ENCODE measurements at places on chromosomes 4 and X.

DNA sequence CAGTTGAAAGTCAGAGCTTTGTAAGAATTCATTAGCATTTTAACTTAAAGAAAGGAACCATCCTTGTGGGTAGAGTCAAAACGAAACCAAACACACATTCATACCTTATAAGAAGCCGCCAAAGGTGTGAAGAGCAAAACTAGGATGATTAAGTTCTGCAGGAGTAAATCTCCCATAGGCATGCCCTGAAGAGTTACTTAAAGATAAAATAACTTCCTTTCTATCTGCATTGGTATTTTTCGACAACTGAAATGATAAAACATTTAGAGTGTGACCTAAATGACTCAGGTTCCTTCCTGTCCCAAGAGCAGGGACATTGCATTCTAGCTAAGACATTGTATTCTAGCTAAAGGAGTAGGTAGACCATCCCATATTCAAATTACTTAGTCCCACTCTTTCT lies 75.3 kb downstream of the BCOR start:
- no peak for DNase-seq

DNA sequence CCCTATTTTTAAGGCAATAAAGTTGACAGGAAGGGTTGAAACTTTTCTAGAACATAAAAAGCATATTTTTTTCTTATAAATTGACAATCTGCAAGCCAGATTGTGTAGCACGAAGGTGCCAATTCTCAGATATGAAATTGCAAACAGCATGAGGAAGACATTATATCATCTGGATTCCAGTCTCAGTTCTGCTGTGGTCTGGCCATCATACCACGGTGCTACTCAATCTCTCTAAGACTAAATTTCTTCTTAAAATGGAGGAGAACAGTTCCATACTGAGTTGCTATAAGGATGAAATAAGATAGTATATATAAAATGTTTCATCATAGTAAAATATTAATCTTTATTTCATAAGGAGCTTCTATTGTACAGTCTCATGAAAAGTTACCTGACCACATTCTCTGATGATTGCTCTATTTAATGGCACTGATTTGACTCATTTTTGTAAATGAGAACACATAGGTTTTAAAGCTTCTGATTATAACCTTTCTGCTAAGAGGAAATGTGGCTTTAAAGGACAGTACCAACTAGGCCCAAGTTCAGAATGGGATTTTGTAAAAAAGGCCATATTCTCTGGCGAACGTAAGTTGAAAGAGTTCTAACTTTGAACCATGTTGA lies 127.9 kb downstream of the SHROOM3 start:
- no peak for DNase-seq

DNA sequence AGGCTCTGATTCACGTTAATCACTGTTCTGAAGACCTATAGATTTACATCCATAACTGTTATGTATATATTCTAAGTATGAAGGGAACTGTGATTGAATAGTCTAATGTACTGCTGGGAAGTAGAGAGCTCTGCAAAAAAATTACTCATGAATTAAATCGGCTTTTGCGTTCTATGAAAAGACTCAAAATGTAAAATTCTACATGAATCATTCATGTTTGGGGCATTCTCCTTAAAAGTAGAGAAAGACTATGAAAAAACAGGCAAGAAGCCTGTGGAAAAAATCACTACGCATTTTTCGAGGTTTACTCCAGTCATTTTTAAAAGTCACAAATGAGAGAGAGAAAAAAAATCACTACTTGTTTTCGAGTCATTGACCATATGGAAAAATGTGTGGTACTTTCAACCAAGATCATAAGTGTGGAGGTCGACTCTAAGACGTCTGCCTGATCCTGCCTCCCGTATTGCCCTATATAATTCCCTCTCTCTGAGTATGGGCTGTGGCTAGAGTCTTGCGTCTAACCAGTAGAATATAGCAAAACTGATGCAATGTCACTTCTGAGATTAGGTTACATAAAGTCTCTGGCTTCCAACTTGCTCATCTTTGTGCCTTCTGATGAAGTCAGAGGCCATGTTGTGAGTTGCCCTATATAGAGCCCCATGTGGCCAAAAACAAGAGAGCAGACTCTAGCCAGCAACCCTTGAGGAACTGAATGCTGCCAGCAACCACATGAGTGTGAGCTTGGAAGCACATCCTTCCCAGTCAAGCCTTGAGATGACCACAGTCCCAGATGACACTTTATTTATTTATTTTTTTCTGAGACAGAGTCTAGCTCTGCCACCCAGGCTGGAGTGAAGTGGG lies 32.1 kb upstream of the VEGFD start:
- peak; percentile 29 for DNase-seq

DNA sequence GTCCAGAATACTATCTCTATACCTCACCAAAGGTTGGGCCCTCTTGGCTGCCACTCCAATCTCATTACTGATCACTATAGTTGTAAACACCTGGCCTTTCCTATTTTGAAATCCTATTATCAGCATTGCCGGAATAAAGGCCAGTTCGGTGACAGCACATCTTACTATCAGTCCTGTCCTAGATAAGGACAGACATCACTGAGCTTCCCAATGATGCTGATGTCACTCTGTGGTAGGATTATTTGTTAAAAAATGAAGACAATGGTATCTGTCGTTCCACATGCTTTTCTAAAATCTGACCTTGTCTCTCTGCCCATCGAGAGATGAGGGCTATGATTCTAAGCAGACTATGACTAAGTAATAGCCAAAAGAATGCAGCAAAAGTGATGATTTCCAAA lies 260.4 kb downstream of the PDGFC start:
- DNase-seq: no peak

DNA sequence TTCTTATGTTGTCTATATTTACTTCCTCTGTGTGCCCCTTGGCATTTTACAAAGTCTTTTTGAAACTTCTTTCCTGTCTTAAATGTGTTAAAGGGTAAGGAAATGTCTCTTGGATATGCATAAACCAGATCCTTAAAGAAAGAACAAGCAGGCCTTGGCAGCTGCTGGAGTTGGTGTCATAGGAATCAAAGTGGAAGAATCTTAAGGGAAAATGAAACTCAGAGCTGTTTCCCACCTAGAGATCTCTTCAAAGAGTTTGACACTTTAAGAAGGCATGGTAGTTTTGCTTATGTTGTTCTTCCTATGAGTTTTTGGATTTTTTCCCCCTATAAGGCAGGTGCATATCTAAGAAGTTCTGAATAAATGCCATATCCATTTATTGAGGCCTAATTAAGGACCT lies 37.0 kb upstream of the CWH43 start:
- no peak for DNase-seq

DNA sequence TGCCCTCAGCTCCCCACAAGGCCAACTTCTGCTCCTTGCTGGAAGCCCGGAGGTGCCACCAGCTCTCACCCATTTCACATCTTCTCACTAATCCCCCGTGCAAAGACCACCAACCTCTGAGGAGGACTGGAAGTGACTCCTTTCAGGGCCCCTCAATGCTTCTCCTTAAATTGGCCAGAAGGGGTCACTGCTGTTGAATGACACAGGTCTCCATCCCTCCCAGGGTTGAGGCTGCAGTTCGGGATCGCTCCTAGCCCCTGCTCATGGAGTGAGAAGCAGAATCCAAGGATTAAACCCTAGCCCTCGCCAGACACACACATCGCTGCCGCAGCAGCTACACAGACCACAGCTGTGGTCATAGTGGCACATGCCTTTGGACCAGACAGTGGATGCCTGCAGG lies 279.5 kb upstream of the TAPT1 start:
- no peak for DNase-seq

DNA sequence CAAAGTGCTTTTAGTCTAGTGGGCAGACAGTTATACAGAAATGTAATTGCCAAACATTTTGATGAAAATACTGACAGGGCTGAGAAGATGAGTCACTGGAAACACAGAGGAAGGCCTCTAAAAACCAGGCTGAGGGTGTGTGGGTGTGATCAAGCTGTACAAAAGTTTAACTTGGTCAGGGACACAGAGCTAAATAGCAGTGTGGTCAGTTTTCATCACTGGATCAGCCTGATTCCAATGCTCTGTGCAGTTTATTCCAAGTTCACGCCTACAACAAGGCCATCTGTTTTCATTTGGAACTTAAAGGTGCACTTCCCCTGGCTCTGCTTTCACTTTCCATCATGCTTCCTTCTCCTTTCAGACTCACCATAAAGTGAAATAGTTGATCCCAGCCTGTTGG lies 10.6 kb downstream of the CENPVL3 start:
- no peak for DNase-seq

- no peak for DNase-seq
Observed at GRCh38 chr4:81039351-81039972, 9.0 kb downstream of the BMP3 start.

DNA sequence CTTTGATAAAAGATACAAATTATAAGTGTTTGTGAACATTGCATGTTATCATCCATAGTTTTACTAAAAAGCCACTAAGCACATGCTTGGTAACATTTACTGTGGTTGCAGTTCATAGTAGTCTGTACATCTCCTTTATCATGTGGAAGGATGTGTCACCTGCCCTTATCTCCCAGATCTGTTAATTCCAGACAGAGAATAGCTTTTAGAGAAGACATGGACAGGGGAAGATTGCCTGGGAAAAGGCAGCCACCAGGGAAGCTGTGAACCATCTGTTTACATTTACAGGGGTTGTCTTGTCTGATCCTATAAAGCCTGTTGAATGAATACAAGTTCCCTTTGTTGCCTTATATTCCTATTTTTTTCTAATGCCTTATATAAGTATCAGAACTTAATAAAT lies 396.0 kb downstream of the FAT4 start:
- DNase-seq: no peak

DNA sequence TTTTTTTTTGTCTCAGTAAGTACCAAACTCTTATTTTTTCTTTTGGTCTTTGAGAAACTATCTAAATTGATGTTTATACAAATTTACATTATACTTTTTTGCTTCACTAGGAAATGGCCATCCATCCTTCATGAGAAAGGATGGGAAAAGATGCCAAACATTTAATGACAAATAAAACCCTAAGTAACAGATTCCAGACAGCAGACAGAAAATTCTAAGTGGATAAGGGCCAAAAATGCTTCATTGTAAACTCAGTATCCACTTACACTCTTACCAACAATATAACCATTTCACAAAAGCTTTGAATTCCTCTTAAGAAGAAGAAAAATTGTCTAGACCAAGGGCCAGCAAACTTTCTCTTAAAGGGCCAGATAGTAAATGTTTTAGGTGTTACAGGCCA lies 3.5 kb downstream of the GUCY1B1 start:
- DNase-seq: no peak

- peak; percentile 63 for DNase-seq
Observed at GRCh38 chr4:74230902-74231499, 73.1 kb downstream of the MTHFD2L start.

DNA sequence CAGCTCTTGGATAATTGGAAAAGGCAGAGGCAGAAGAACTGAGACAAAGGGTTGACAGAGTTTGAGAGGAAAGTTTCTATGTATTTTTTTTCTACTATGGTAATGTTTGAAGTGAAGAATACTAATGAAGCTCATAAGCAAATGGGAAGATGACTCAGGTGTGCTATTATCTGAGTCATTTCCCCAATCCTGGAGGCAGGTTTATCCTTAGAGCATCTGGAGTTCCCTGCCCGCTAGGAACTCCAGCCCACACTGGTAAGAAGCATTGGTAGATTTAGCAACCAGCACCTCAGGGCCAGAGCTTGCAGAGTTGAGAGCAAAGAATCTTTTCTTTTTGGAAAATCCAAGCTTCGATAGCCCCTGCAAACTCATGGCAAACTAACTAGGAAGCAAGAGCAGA lies 55.2 kb downstream of the DOCK11 start:
- no peak for DNase-seq

DNA sequence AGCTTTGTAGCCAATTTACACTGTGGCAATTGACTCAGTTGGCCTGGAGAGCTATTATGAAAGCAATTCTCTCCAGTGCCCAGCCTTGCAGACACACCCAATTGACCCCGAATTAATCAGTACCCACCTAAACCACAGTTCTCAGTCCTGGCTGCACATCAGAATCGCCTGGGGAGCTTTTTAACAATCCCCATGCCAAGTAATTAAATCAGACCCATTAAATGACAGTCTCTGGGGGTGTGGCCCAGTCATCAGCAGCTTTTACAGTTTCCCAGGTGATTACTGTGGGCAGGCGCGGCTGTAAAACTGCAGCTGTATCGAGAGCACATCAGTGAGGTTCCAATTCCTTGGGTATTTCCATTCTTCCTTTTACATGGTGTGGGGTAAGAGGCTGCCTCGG lies 460.9 kb upstream of the FAT1 start:
- no peak for DNase-seq

Measured in MG63 (cell line).